ENCODE measurements at places on chromosomes 7 and 10. TPM values are rescaled to one million over a fixed set of nuclear protein-coding genes. Genes with fewer than 3 reads are reported as not detected.

GRCh38 chr7:87028636-87029035, 30.8 kb downstream of the ELAPOR2 start:
- DNase-seq = no peak

- DNase-seq = no peak
Observed at GRCh38 chr10:131743190-131744151, 157.3 kb upstream of the PPP2R2D start.

DNA sequence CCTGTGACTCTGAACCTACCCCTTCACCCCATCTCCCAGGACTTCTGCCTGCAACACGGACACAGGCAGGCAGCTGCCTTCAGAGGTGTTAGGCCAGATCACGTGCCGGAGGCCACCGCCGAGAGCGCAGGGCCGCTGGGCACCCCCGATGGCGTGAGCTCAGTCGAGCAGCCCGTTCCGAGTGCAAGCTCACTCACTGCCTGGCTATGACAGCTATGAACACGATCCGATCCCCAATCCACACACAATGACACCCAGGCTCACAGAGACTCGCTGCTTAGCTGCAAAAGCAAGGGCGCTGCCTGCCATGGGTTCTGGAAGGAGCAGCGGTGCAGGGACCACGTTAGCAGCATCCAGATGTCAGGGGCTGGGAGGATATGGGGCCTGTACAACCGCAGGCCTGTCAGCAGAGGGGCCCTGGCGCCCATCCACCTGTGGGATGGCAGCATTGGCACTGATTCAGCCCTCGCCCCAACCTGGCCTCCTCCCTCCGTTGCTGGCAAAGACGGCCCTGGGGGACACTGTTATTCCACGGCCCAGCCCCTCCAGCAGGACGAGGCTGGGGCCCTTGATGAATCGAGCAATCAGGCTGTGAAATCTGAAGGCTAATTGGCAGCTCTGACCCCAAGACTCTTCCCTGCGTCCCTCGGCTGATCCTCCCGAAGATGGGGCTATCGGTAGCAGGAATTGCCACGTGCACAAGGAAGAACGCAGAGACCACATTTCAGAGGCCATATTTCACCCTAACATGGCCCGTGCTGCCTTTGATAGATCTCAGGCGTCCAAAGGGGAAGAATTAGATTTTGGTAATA, 230.1 kb downstream of the ELFN1 start:
- DNase-seq = no peak

- peak; percentile 58 for DNase-seq
Observed at GRCh38 chr7:131557652-131558385, 1.4 kb upstream of the PODXL start.

- DNase-seq = no peak
Observed at GRCh38 chr10:99850021-99850766, 67.8 kb downstream of the ABCC2 start.

DNA sequence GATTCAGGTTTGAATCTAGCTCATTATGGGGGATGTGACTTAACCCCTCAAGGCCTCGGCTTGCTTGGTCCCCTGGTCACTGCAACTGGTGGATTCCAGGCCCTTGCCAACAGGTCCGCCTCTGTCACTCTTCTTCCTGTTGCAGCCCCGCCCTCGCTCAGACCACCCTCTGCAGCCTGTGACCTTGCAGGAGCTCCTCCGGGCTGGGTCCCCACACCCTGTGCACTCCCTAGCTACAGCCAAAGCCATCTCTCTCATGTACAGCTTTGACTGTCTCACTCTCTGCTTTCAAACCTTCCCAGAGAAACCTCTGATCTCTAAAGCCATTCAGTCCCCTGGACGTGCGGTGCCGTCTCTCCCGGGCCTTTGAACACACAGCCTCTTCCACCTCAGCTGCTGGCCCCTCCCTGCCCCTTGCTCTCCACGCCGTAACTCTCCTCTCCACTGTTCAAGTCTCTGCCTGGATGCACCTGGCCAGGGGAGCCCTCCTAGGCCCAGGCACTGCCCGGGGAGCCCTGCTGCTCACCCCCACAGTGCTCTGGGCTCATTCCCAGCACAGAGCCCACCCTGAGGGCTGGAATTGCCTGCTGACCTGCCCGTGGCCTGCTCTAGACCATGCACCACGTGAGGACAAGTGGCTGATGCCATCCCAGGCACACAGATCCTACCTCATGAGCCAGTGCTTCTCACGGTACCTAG, 485.8 kb upstream of the FOXK1 start:
- DNase-seq = no peak

- no peak for DNase-seq
Observed at GRCh38 chr7:39827571-39827970, 122.5 kb upstream of the CDK13 start.

- no peak for DNase-seq
Observed at GRCh38 chr7:139767561-139767982, 10.2 kb downstream of the HIPK2 start.

GRCh38 chr7:1691096-1691495, 21.0 kb downstream of the ELFN1 start:
- DNase-seq = peak; percentile 7

DNA sequence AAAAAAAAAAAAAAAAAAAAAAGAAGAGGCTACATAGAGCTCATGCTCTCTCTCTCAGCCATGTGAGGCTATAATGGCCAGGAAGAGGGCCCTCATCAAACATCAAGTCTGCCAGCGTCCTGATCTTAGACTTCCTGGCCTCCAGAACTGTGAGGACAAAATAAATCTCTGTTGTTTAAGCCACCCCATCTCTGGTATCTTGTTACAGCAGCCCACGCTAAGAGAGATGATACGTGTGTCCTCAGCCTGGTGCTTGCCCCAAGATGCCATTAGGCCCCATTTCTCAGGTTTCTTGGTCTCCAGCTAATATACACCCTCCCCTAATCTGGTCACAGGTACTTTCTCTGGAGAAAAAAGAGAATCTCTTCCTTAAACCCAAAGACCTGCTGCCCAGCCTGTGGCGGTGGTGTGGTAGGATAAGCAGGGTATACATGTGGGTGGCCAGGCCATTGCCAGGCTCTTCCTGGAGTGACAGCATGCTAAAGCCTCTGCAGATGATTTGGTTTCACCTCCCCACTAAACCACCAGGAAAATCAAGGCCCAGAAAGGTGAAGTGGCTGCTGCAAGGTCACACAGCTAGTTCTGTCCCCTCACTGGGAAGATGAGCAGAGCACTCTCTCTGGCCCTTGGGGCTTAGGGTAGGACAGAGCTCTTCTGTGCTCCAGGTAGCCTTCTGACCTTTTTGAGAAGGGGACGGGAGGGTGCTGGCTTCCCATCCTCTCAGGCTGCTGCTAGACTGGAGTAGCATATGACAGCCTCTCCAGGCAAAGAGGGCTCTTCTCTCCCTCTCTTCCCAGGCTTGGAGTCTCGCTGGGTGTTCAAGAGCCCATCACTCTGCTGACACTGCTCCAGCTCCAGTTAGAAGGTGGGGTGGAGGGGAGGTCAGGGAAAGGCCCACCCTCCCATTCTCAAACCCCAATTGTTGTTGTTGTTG, 5.2 kb downstream of the SPOCK2 start:
- no peak for DNase-seq

DNA sequence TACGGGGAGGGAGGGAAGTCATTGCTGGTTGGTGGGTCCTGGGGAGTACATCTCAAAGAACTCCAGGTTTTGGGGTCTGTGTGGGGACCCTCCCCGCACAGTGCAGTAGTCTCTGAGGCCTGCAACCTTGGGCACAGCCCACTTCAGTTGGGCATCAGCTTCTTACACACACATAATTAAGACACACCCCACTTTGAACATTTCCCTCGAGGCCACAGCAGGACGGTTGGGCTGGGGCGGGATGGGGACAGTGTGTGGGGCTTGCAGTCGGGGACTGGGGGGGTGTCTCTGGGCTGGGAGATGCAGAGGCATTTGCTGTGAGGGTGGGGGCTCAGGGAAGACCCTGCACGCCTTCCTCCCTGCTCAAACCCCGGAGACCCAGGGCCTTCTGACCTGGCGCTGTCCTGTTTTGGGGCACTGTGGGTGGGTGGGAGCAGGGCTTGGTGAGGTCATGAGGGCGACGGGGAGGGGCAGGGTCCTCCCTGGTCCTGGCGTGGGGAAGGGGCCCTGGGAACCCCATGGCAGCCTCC, 1.3 kb downstream of the LFNG start:
- no peak for DNase-seq

DNA sequence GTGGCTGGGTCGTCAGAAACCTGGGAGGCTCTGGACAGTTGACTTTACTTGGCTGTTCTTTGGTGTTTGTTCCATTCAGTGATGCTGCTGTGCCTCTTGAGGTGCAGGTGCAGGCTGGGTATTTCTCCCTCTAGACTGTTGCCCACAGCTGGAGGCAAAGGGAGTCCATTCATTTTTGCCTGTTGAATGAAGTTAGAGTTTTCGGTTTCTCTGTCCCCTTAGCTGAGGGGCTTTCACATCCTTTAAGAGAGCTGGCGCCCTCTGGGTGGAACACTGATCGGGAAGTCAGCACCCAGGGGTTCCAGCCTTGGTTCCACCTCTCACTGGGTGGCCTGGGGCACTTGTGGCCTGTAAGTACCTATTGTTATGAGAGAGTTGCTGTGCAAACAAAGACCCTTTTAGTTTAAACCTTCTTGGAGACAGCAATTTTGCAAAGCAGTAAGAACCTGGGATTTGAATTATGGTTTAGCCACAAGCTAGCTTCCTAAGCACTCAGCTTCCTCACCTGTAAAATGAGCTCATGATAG, 67.2 kb downstream of the GRK5 start:
- DNase-seq = no peak

- DNase-seq = no peak
Observed at GRCh38 chr7:40219917-40220316, 85.1 kb downstream of the SUGCT start.

- no peak for DNase-seq
Observed at GRCh38 chr7:142873281-142873784, 12.2 kb downstream of the TRPV6 start.

DNA sequence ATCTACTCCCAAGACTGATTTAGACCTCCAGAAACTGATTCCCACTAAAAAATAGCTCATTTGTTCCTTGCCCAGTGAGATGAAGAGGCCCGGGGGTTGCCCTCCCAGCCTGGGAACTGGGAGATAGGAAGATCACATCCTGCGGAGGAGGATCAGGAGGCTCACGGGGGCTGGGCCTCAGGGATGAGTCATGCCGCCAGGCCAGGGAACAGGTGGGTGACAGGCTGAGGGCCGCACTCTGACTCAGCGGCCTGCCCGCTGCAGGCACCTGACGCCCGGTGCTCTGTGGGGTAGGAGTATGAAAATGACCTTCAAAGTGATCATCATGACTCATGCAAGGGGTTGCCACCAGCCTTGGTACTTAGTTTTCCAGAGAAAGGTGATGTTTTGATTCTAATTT, 104.5 kb upstream of the ZPBP start:
- no peak for DNase-seq

DNA sequence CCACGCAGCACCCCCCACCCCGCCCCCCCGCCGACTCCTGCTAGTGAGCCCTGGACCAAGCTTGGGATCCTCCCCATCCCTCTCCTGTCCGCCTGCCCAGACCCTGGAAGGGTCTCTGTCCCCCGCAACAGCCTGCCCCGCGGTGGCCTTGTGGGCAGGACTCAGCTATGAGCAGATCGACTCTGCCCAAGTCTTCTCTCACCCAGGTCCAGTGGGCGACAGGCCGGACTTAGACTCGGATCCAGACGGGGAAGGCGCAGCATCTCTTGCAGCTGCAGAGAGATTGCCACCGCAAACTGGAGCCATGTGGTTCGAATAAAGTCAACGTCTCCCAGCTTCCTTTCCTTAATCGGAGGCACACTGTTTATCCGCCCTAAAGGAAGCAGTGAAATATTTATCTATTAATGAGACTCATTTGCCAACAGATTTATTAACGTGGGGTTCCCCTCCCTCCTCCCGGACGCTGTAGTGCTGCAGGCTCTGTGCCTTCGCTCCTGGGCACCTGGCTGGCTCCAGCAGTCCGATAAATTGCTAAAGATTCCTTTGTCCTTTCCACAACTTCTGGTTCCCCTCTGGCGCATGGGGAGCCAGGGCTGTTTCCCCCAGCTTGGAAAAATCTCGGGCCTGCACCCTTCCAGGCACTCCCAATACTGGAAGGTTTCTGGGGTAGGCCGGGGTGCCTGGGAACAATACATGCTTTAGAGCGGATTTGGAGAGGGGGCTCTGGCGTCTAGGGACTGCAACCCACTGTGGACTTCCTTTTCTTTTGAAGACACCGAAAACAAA, 634 bp upstream of the HOXA7 start:
- DNase-seq = no peak

DNA sequence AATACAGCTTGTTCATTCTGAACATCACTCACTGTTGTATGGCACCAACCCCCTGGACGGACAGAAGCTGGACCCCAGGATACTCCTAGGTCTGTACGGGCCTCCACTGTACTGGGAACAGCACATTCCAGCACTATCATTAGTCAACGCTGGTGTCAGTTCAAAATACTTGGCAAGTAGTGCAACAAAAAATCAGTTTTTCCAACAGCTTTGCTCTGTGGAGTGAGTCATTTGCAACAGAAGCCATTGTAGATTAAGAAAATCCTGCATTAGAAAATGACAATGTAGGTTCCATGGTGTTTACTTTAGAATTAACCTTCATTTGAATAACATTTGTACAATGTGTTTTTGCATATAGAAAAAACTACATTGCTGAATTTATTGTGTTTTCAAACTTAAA, 266.6 kb downstream of the HDAC9 start:
- no peak for DNase-seq

DNA sequence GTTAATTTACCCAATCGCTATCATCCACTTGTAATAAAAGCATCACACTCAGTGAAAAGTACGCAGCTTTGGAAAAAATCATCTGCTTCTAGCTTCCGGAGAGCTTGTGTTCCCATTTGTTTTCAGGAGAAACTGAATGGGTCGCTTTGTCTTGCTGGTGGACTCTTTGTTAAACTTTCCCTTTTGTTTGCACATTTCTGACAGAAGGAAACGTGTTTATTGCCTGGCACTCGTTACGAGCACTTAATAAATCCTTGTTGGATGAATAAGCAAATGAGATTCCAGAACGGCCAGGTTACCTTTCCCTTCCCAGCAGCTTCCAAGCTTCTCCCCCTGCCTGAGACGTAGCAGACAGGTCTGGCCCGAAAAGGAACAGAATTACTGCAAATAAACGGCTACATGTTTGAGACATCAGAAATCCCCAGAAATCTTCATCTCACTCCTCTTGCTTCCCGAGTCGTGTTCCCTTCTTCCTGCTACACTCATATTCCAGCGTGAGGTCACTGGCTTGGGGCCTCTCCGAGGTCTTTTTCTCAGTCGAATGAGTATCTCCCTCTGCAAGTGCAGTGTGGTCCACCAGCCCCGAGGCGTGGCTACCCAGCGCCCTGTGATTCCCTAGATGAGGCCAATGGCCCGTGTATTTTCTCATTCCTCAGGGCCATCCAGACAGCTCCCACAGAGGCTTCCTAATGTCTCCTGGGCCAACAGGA, 167.2 kb downstream of the FRMD4A start:
- DNase-seq = no peak

The SEMA3C gene
- 66.5 TPM for total RNA-seq

The PLXDC2 gene
- 16.6 TPM for total RNA-seq

The GIMAP5 gene
- 10.7 TPM for total RNA-seq

The UCMA gene
- total RNA-seq = not detected

The HOXA9 gene
- not detected for total RNA-seq

The FFAR4 gene
- 0.08 TPM for total RNA-seq

The AP3M1 gene
- 30.6 TPM for total RNA-seq

The TRUB1 gene
- 18.4 TPM for total RNA-seq

The CALML5 gene
- not detected for total RNA-seq

Data from left ventricle myocardium inferior (tissue), 1 donor.